ENCODE measurements at places on chromosomes 3 and 15. TPM values are rescaled to one million over a fixed set of nuclear protein-coding genes. Genes with fewer than 3 reads are reported as not detected.

DNA sequence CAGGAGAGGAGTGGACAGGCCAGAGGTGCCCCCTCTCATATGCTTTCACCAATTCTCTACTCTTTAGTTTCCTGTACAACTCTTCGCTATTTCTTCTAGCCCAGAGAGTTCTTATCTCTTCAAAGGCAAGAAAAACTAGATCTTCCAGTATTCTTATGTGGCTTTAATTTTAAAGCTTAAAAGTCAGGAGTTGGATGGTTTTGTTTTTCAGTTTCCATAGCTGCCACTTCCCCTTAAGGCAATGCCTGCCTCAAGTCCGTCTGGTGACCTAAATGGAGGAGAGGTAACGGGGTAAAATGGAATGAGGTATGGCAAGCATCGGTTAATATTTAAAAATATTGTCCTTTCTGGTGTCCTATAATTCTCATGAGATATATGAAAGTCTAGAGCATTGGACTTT lies 11.4 kb upstream of the VGLL3 start:
- no peaks in the 10 kb centered on the region for H3K4me1 ChIP-seq
- no peak overlapping the region for H3K4me3 ChIP-seq
- H3K36me3 ChIP-seq: no peaks in the 10 kb centered on the region
- no peak overlapping the region for H3K27ac ChIP-seq

- no peaks in the 10 kb centered on the region for H3K36me3 ChIP-seq
- no peak overlapping the region for H3K27ac ChIP-seq
- DNase-seq: no peak
- H3K4me1 ChIP-seq: no peaks in the 10 kb centered on the region
- no peak overlapping the region for H3K4me3 ChIP-seq
Observed at GRCh38 chr15:29731865-29732264, 90.4 kb downstream of the TJP1 start.

- no peak for DNase-seq
- H3K4me1 ChIP-seq: peaks cover 11% of the 10 kb centered on the region
- H3K27me3 ChIP-seq: peaks cover 85% of the 10 kb centered on the region
- no peak overlapping the region for H3K27ac ChIP-seq
- peaks cover 2% of the 10 kb centered on the region for H3K36me3 ChIP-seq
Observed at GRCh38 chr15:66249605-66250174, 3.9 kb downstream of the MEGF11 start.

GRCh38 chr3:119293871-119294695 lies at the start of gene ARHGAP31:
Gene ARHGAP31 (plus strand): TSS chr3:119294383. CDS start chr3:119294905, 522 bp downstream.
- peaks cover 37% of the 10 kb centered on the region for H3K4me1 ChIP-seq
- peak; percentile 87 for DNase-seq
- H3K36me3 ChIP-seq: peaks cover 2% of the 10 kb centered on the region
- H3K27me3 ChIP-seq: no peaks in the 10 kb centered on the region
- H3K27ac ChIP-seq: peak within 1 kb of the TSS; percentile 92

GRCh38 chr15:80455668-80456442 lies 51.7 kb downstream of the ARNT2 start:
- H3K36me3 ChIP-seq: no peaks in the 10 kb centered on the region
- H3K4me1 ChIP-seq: no peaks in the 10 kb centered on the region
- DNase-seq: peak; percentile 43
- no peaks in the 10 kb centered on the region for H3K27me3 ChIP-seq
- H3K4me3 ChIP-seq: no peak overlapping the region

PDE8A gene
- total RNA-seq: 8.5 TPM

NOX5 gene
- total RNA-seq: 0.19 TPM

KIF7 gene
- 2.7 TPM for total RNA-seq

C2CD4B gene
- total RNA-seq: 2.7 TPM

BSN gene
- 0.09 TPM for total RNA-seq

All from thymus (tissue), 14 donors.